NCI-H2107 (cell line): ENCODE measurements at places on chromosomes 13 and 19.

DNA sequence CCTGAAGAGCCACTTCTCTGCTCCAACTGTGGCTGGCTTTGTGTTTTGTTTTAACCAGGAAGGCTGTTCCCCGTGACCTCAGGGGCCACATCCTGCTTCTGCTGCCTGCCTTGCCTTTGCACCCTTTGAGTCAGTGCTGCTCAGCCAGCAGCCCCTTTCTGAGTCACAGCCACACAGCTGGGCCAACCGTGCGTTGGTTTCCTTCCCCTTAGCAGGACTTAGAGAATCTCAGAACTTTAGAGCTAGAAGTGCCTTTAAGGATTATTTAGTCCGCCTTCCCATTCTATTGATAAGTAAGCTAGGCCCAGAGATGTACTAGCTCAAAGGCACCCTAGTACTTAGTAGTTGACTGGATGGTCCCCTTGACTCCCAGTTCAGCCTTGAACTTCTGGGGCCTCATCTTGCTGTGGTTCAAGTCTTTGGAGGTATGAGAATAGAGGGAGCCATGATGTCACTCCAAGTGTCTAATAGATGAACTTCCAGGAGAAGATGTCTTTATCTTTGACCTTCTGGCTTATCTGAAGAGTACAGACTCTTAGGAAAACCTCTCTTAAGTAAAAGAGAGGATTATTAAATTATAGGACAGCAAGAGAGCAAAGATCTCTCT lies 8.0 kb downstream of the RGCC start:
- DNase-seq = no peak

DNA sequence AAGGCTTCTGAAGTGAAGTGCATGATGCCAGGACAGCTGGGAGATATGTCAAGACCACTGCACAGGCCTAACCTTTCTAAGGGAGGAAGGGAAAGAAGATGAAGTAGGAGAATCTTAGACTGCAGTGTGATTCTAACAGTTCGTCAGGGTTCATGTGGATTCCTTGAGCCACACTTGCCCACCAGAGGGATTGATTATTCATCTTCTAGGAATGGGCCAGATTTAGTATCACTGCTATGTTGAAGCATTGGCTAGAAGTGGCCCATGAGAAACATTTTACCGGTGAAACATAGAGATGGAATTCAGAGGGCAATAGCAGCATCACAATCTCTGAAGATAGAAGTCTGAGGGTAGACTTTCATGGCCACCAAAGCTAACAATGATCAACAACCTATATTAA lies 550.8 kb upstream of the SLITRK1 start:
- DNase-seq = no peak

GRCh38 chr13:25649001-25649633 lies 277.3 kb downstream of the ATP8A2 start:
- DNase-seq = no peak

DNA sequence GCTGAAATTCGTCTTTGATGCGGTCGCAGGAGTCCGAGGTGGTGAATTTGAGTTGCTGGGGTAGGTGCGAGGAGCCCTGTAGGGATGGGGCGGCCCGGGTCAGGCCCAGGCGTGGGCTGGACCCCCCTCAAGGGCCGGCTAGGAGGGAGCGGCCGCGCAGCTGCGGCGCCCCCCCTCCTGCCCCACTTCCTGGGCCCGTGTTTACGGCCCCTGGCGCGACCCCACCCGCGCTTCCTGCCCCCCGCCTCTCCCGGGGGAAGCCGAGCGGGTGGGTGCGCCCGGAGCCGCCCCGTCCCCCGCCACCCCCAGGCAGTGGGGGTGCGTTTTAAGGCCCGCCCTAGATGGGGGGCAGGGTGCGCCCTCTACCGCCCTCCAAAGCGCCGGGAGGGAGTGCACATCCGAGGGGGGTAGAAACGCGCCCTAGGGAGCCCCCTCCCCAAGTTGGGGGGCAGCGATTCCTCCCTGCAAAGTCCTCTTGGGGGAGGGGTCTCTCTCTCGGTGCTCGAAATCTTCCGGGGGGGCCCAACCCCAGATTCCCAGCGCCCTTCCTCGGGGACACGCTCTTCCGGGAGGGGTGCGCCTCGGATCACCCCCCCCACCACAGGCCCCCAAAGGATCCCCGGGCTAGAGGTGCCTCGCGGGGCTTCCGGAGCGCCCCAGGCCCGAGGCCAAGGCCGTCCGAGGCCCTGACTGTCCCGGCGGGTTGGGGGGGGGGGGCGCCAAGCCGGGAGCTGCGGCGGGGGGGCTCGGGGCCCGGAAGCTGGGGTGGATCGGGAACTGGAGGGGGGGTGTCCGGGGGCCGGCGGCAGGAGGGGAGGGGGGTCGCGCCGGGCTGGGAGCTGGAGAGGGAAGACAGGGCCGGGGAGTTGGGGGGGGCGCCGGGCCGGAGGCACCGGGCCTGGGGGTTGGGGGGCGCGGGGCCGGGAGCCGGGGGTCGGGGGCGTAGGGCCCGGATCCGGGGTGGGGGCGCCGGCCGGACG lies 823 bp downstream of the TLE5 start:
- no peak for DNase-seq

- DNase-seq = no peak
Measured at GRCh38 chr13:113589251-113589960, 4.9 kb downstream of the TFDP1 start.

- DNase-seq = no peak
Measured at GRCh38 chr13:43136920-43137575, 113.7 kb downstream of the DNAJC15 start.

GRCh38 chr19:36605877-36606478 lies 865 bp downstream of the ZNF382 start:
- no peak for DNase-seq

GRCh38 chr19:6828698-6829633 lies 56.5 kb downstream of the VAV1 start:
- DNase-seq = no peak

DNA sequence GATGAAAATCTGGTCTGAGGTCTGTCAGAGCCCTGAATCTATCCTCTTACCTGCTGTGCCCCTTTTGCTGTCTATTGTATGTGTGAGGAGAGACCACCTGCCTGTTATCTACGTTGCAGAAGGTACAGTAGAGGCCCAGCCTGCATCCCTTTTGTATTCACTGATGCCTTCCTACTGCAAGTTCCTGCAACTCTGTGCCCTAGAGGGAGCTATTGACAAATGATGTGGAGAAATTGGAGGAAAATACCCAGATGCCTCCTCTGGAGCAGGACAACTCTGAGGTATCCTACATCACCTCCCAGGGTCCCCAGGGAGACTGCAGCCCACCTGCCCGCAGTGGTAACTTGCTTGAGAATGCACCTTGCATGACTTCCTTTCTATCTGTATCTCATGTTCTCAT lies 33.7 kb downstream of the SIAH3 start:
- DNase-seq = no peak

DNA sequence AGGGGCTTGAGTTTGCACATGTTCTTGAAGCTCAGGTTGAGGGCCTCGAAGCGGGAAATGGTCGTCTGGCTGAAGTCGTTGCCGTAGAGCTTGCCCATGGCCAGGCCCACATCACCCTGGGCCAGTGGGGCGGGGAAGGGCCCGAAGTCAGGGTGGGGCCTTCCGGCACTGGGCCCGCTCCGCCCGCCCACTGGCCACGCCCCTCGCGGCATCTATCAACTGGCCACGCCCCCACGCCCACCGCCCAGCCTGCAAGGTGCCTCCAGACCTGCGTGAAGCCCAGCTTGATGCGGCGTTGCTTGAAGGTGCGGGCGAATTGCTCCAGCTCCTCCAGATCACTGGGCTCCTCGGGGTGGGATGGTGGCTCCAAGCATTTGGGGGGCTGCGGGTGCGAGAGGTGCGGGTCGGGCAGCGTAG lies 19.9 kb downstream of the ZNF574 start:
- no peak for DNase-seq

DNA sequence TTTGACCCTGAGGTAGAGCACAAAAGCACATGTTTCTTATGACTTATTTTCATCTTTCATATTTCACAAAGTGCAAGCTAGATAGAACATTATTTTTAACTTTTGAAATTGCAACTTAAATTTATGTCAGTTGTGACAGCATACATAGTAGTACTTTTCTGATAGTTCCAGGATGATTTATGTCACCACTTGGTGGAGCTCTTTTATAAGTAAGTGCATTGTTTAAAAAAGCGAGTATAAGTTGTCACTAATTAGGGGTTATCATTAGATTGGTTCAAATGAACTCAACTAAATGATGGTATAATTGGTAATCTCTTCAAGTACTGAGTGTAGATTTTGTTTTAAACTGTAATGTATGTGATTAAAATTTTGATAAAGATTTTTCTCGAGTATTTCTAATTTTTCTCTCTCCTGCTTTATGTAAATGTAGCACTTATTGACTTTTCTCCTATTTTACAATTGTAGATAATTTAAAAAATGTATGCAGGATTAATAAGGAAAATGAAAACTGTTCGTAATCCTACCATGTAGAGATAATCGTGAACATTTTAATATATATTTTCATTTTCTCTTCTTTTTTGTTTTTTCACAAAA lies 31.1 kb downstream of the RB1 start:
- DNase-seq = no peak

- no peak for DNase-seq
Measured at GRCh38 chr13:110841846-110842245, 73.0 kb downstream of the ANKRD10 start.

DNA sequence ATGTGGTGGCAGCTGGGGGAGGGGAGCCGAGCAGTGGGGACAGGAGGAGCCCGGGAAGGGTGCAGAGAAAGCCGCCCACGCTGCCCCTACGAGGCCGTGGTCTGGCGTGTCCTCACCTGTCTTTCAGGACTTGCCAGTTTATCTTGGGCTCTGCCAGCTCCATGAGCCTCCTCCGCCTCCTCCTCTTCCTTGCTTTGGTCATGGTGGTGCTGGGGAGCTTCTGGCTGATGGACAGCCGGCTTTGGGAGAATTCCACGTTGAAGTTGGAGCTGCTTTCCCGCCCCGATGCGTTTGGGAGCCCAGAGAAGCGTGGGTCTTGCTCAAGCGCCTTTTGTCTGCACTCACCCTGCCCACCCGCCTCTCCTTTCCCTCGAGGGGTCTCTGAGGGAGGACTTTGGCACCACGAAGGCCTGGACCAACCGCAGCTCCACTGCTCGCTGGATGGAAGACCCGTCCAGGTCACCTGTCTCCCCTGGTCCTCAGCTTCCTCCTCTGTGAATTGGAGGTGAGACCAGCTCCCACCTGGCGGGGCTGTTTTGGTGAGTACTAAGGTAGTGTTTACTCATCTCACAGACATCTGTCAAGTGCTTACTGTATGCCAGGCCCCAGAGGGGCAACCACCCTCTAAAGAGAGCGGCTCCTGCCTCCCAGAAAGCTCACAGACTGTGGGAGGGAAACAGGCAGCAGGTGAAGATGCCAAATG lies 29.7 kb upstream of the MIER2 start:
- DNase-seq = no peak

- DNase-seq = no peak
Measured at GRCh38 chr19:2511570-2511969, 35.6 kb downstream of the GADD45B start.

- DNase-seq = no peak
Measured at GRCh38 chr13:101611491-101612475, 159.3 kb downstream of the ITGBL1 start.

- no peak for DNase-seq
Measured at GRCh38 chr19:1007399-1008251, 7.4 kb downstream of the GRIN3B start.

- DNase-seq = no peak
Measured at GRCh38 chr13:40983259-40983658, 35.9 kb downstream of the ELF1 start.

GRCh38 chr13:51595416-51595815 lies 11.2 kb downstream of the WDFY2 start:
- DNase-seq = no peak

GRCh38 chr13:20411638-20412342 lies 113.9 kb downstream of the CRYL1 start:
- no peak for DNase-seq

DNA sequence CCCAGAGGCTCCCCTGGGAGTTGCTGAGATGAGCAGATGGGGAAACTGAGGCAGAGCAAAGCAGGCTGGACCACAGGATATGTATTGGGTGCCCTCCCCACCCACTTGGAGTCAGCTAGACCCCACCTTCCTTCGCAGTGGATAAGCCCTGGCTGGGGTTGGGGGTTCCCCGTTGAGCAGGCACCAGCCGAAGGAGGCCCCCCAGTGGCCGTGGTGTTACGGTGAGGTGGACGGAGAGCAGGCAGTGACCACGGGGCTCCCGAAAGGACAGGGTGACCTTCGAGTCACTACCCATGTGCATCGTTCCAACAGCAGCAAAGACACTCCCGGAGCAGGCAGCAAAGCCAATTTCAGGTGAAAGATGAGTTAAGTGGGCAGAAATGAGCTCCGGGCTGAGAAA lies 62.4 kb upstream of the ADGRE5 start:
- no peak for DNase-seq

DNA sequence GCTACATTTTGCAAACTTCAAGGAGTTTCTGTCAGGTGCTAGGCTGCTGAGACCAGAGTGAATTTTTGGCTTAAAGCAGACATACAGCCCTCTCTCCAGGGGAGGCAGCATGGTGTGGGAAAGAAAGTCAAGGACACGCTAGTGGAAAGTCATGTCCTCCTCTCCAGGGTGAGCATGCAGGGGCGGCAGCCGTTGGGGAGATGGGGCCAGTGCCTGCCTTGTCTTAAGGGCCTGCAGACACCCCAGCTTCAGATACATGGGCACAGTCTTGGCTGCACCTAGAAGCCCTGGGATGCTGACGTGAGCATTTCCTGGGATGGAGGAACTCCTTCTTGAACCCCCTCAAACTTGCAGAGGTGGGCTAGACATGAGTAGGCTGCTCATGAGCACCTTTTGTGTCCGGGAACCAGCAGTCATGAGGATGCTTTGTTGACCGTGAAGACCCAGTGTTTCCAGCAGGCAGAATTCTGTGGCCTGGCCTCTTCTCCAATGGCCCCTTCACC lies 43.3 kb upstream of the PEPD start:
- DNase-seq = no peak

- no peak for DNase-seq
Measured at GRCh38 chr13:110347535-110348308, 40.6 kb downstream of the COL4A2 start.

DNA sequence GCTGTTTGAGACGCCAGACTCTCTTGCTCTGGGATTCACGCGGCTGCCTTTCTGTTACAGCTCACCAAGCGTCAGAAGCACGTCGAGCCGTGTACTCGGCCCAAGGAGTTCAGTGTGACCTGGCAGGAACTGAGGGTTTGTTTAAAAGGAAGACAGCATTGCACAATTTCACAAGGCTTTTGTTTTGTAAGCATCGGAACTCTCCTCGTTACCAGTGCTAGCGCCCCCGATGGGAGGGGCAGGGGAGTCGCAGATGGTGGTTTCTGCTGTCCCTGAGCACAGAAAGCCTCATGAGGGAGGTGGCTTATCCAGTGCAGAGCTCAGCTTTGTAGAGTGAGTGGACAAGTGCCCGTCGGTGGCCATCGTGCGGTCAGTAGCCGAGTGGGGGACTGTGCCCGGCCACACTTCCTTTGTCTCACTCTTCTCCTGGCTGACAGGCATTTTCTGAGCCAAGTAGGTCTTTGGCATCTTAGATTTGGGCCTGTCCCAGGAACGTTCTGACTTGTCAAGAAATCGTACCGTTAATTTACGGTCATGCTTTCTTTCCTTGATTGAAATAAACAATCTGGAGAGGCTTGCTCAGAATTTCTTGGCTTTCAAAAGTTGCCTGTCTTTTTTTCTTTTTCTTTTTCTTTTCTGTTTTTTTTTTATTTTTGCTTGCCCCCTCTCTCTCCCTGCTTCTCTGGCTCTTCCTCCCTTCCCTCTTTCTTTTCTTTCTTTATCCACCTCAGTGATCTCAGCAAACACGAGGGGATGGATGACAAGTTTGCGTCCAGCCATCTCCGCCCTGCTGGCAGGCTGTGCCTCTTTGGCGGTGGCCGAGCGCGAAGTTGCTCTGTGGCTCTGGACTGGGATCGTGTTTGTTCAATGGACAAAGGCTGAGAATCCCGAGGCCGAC lies 7.7 kb downstream of the KDM4B start:
- no peak for DNase-seq
